Hematopoietic multipotent progenitor cell (in vitro differentiated cells): ENCODE measurements at places on chromosomes 2 and 18. TPM values are rescaled to one million over a fixed set of nuclear protein-coding genes. Genes with fewer than 3 reads are reported as not detected.
A peak's percentile ranks its signal among the peaks of the same experiment; 100 is the strongest.

The FIGLA gene
- not detected for total RNA-seq

The FECH gene
- total RNA-seq, result 24.5 TPM

The ABCG5 gene
- under 0.01 TPM for total RNA-seq

The SLC23A3 gene
- 0.27 TPM for total RNA-seq

GRCh38 chr2:45112750-45113149 is 103.5 kb upstream of the SIX2 start:
- DNase-seq, result no peak

- DNase-seq, result peak; percentile 21
Observed at GRCh38 chr2:202375033-202375608, 1.0 kb upstream of the BMPR2 start.

DNA sequence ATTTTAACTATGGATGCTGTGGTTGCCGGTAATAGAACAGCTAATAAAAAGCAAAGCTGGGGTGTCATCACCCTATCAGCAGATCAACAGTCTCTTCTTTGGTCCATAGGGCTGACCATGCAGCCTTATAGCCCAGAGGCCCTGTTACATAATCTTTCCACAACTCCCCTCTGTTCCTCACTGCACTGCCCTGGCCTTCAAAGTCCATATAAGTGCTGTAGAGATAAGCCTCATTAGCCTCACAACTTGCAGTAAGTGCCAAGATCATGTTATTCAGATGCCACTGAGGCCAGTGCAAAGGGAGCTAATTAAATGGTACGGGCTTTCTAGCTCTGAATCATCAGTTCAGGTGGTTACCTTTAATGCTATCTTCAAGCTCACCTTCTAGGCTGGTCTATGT is 89.7 kb upstream of the CXCR4 start:
- DNase-seq, result no peak

DNA sequence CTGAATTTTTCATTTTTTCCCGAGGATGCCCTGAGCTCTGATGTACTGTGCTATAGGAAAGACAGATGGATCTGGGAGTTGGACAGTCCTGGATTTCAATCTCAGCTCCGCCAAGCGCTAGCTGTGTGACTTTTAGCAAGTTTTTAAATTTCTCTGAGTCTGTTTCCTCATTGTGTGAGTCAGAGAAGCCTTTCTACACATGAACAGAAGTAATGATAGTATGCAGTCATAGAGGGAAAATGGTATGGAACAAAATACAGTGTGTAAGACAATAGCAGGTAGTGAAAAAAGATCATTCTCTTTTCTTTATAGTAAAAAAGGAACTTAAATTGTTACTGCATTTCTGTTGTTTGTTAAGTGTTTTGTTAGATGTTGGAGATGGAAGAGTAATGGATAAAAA is 52.4 kb upstream of the PPM1B start:
- no peak for DNase-seq

DNA sequence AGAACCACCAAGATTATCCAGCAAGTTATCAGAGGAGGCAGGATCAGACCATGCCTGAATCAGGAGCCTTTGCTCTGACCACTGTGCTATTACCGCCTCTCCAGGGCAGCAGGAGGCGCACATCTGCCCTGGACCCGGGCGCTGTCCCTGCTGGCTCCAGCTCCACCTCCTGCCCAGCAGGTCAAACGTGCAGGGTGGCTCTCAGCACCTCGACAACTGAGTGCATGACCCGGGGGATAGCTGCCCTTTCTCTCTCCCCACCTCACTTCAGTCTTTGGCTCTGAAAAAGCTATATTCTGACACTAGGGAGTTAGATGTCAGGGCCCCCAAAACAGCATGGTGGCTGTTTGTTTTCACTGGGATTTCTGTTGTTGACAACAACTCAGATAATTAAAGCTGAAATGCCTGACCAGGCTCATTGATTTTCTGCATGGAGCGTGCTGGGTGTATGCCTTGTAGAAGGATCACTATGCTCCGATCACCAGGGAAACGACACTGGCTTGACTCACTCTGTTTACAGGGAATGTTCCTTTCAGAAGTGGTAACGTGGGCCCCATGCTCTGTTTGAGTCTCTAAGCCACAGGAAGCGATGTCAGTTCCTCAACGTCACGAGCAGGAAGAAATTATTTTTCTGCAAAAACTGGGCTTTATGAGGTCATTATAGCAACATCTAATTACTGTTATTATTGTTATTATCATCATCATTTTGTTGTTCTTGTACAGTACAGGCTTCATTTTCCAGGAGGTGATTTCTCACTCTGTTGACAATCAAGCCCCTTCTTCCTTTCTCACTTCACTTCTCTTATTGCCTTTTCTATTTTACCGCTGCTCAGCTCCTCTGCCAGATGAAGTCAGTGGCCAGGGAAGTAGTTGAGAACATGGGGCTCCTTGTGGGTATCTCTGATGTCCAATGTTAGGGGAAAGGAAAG is 125.6 kb downstream of the PLB1 start:
- peak; percentile 91 for DNase-seq

GRCh38 chr2:177733322-177733855 is 339.2 kb downstream of the PDE11A start:
- DNase-seq, result no peak

GRCh38 chr2:114550895-114551793 is 108.7 kb downstream of the DPP10 start:
- peak; percentile 40 for DNase-seq
